Activated naive CD4-positive, alpha-beta T cell (primary cell): ENCODE measurements at places on chromosomes 2 and 18.

DNA sequence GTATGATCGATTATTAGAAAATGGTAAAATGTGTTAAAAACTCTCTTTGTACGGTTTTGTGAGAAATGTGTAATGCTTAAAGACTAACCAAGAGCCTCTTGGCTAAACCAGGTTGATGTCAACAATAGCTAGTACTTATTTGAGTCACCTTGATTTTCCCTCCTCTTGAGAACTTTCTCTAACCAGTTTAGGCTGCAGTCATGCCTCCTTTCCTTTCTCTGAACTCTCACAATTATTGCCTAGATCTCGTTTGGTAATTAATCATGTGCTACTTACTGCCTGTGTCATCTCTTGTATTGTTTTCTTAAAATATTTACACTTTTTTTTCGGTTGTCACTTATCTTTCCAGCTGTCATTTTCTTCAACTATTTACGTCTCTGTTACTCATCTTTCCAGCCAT, 1.1 kb upstream of the EPC2 start:
- no peak for DNase-seq

DNA sequence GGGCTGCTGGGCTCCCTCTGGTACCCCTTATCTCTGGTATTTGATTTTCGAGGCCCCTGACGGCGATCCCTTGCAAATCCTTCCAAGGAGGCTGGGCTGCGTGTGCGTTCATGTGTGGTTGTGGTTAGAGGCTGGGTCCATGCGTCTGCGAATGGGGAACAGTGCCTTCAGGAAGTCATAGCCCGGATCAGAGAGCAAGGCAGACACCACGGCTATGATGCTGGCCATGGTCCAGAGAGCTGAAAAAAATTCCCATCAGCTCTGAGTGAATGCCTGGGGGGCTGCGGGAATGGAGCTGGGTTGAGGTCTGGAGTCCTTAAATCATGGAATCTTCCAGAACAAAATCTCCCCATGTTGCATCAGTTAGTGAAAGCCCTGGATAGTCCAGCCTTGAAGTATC, 145.5 kb downstream of the ACKR3 start:
- no peak for DNase-seq

DNA sequence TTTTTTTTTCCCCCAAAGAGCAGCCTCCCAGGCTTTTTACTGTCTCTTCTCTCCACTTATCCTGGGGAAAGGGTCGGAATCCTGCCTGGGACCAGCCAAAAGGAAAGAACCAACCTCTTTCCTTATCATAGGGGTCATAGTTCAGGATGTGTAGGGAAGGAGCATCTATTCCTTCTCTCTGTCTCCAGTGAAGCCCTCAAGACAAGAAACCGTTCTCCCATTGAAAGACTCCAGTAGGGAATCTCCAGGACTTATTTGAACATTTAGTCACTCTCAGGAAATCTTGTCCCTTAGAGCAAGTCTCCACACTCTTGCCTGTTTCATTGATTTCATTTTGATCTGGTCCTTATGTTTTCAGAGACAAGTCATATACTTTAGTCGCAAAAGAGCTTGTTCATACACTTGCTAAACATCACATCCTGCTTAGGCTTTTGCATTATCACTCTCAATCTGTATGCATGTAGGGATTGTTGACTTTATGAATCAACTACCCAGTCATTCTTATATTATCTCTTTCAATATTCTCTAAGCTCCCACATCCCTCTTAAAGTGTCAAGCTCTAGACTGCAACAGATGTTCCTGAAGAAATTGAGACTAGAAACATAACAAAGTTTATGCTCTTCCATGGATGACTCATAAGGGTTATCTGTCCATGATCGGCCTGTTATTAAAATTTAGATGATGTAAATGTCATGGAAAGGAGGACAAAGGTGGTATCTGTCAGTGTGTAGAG, 116.2 kb upstream of the ST6GAL2 start:
- no peak for DNase-seq

- DNase-seq = peak; percentile 32
Observed at GRCh38 chr2:46297546-46298271, 502 bp downstream of the EPAS1 start.

- no peak for DNase-seq
Observed at GRCh38 chr2:111094691-111095090, 26.0 kb upstream of the BCL2L11 start.

GRCh38 chr2:10036095-10036884, 7.1 kb upstream of the KLF11 start:
- no peak for DNase-seq

DNA sequence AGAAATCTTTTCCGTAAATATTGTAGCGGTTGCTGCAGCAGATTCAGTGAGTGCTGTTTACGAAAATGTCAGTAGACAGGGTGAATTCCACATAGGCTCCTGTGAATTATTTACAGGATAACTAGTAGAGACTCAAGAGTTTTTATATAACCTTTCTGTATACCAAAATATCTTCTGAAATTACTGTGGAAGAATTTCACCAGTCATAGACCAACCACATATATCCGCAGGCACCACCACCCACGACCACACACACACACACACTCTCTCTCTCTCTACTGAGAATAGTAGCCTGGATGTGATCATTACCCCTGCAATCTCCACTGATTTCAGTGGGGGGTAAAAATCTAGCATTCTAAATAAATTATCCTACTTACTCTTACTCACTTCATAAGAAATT, 341.8 kb downstream of the RBM43 start:
- DNase-seq = no peak

- DNase-seq = no peak
Observed at GRCh38 chr2:172540421-172540820, 15.5 kb upstream of the PDK1 start.

GRCh38 chr2:238159071-238159539, 335 bp downstream of the ERFE start:
- no peak for DNase-seq

DNA sequence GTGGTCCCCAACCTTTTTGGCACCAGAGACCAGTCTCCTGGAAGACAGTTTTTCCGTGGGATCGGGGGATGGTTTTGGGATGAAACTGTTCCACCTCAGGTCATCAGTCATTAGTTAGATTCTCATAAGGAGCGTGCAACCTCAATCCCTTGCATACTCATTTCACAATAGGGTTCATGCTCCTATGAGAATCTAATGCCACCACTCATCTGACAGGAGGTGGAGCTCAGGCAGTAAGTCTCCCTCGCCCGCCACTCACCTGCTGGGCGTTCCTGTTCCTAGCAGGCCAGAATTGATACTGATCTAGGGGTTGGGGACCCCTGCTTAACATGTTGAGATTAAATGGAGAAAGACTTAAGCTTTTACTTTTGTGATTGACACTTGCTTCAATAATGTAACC, 9.9 kb downstream of the NABP1 start:
- DNase-seq = no peak

DNA sequence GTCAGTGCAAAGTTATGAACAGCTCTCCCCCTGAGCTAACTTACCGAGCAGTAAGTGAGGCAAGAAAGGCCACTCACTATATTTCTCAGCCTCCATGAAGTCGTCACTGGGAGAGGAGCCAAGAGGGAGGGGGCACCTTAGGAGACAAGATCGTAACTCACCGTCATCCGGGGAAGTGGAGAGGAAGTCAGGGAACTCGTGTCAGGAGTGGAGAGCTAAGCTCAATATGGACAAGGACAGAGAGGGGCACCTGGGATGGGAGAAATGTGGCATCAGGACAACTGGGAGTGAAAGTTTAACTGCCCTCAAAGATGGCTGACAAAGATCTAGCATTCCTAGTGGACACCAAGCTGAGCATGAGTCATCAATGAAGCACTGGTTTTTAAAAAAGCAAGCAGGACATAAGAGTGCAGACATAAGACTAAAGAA, 37.1 kb downstream of the BCL11A start:
- DNase-seq = no peak

GRCh38 chr2:8722986-8723385, 41.1 kb downstream of the ID2 start:
- DNase-seq = no peak

DNA sequence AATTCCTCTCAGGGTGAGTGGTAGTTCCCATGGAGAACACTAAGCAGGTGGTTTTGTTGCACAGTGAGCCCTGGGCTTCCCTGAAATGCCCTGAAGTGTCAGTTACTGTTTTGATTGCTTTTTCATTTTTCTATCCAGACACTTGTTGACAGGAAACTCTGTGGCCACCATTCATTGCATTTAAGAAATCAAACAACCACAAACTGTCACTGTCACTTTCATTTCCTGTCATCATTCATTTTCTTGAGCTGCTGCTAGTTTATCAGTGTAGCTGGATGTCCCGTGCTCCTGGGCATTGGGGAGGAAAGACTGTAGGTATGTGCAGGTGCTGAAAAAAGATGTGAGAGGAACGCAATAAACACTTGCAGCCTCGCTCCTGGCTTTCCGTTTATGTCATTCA, 891.6 kb upstream of the ZEB2 start:
- DNase-seq = no peak

- no peak for DNase-seq
Observed at GRCh38 chr2:12070153-12070552, 323.7 kb downstream of the LPIN1 start.

GRCh38 chr2:237858294-237859081, 935 bp upstream of the RAMP1 start:
- no peak for DNase-seq

DNA sequence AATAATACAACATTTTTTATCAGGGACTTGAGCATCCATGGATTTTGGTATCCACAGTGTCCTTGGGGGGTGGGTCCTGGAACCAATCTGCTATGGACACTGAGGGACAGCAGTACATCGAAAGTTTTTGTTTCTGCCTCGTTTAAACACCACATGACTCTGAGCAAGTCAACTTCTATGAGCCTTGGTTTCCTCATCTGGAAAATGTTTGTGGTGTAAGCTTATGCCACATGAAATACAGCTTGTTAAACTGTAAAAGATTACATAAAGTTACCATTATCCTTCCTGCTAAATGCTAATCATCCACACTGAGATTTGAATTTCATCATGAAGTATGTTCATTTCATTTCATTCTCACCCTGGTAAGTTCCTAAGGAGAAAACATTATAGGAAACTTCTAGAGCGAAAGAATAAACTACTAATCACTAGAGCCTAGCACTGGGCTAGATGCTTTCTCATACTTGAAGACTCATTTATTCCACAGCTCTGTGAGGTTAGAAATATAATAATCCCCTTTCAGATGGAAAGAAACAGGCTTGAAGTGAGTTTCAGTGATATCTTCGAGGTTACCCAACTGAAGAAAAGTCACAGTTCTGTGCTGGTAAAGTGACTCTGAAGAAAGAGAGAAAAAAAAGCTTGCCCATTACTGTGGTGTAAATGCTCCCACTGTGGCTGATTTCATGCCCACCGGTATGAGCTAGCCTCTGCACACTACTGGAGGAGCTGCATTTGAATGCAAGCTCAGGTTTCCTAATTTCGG, 29.2 kb downstream of the MCFD2 start:
- DNase-seq = no peak

DNA sequence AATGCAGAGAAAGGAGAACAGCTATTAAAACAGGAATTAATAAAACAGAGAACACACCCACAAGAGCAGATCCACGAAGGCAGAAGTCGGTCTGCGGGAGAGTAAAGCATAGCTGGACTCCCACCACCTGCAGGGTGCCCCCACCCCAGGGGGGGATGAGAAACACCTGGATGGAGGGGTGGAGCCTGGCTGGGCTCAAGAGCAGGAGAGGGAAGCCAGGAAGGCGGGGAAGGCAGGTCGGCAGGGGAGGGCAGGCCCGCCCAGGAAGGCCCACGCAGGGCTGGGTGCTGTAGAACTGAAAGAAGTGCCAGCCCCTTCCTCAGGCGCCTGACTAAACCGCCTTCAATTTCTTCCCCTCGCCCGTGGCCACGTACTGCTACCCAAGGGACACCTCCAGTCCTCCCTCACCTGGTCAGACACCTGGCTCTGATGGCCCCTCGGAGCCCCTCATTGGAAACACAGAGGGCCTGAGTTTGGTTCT, 175.4 kb downstream of the HDAC4 start:
- DNase-seq = no peak

GRCh38 chr18:58373481-58373880, 255.4 kb downstream of the ALPK2 start:
- no peak for DNase-seq

DNA sequence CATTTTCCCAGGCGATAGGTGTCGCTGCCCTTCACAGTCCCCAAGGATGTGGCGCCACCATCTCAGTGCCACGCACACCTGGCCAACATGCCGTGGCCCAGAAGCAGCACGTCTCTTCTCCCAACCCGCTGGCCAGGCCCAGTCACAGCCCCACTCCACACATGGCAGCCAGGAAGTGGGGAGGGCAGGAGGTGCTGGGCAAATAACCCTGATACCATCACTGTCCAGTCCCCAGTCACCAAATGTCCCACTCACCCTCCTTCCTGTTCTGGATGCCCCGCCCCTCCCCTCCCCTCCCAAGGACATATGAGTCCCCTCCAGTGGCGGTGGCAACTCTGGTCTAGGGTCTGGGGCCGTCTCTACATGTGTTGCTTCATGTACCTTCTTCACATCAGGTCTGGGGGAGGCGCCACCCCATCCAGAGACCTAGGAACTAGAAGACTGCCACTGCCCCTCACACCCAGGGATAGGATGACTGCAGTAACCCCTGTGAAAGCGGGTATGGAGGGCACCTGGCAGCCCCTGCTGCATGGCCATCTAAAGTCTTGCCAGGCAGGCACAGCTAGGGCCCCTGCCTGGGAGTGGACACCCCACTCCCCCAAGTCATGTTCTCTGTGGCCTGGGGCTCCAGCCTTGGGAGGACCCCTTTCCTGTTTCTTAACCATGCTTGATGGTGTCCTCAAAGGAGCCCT, 7.3 kb upstream of the CAPN10 start:
- DNase-seq = no peak

- DNase-seq = no peak
Observed at GRCh38 chr2:172582656-172583055, 26.8 kb downstream of the PDK1 start.

DNA sequence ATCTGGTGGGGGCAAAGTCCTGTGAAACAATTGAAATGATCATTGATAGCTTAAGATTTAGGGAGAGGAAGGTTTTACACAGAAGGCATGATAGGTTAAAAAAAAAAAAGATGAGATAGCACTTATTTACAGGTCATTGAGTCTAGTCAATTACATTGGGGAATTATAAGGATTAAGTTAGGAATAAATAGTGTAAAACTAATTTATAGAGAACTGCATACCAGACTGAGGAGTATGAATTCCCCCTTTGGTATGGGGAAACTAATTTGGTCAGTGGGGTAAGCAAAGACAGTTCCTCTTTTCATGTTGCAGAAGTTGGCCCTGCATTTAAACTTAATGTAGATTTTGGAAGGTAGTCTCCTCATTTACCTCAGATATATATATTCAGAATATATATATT, 10.8 kb downstream of the GLS start:
- no peak for DNase-seq

- DNase-seq = no peak
Observed at GRCh38 chr2:108351889-108352288, 25.9 kb upstream of the SULT1C4 start.
